Cerebellum (tissue), 4 donors: ENCODE measurements at places on chromosomes 7 and 10. TPM values are rescaled to one million over a fixed set of nuclear protein-coding genes. Genes with fewer than 3 reads are reported as not detected.

DNA sequence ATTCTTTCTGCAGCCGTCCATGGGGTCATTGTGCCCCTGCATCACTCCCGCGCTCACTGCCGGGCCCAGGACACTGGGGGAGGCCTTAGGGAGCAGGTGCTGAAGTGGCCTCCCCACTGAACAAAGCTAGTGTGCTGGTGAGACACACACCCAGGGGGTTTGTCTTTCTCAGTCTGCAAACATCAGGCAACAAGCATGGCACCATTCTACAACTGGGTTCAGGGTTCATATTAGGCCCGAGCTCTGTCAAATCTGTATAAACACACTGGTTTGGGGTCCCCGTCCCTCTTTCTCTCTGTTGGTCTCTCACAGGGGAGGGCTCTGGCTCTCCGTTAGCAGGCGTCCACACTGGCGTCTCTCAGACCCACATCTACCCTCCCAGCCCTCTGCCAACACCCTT lies 11.1 kb upstream of the PPP2R2D start:
- no peak for DNase-seq

DNA sequence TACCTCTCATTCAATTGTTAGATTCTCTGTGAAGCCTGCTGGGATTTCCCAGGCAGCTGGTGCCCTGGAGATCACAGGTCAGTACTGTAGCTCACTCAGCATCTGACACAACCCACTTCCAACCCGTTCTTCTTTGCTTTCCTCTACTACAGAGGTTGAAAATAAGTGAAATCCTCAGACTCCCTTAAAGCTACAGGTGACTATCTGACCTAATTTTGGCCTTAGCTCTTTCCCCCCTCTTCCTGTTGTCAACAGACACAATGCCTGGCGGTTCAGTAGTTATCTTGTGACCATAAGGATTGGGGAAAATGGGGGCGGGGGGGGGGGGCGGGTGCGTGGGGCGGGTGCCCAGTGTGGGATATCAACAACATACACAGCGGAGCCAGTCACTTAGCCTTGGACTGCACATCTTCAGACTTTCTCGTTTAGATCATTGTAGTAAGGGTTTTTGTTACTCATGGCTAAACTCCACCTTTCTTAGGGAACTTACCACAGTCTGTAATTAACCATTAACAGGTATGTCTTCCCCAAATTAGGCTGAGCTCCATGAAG lies 37.8 kb downstream of the MTPN start:
- DNase-seq = no peak

DNA sequence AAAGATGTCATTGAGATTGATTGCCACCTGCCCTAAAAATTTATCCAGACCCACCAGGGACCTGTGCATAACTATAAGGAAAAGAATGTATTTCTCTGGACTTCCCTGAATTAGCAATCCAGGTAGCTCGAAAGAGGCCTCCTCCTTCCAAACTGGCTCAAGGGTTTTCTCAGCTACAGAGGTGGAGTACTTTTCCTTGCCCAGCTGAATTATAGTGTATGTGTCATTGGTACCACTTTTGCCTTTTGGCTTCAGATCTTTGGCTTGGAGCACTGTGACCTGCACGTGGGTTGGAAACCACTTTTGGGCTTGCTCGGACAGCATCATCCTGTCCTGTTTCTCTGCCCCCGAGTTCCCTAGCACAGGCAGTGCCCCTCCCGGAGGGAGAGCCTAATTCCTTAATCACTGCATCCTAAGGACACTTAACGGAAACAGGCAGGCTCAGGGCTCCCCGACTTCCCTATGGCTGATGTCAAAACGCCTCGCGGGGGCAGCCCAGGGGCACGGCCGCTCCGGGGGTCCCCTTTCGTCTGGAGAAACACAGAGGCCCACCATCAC lies 825 bp downstream of the RAB11FIP2 start:
- peak; percentile 48 for DNase-seq

BHLHA15 gene
- total RNA-seq = 5.4 TPM

DNA sequence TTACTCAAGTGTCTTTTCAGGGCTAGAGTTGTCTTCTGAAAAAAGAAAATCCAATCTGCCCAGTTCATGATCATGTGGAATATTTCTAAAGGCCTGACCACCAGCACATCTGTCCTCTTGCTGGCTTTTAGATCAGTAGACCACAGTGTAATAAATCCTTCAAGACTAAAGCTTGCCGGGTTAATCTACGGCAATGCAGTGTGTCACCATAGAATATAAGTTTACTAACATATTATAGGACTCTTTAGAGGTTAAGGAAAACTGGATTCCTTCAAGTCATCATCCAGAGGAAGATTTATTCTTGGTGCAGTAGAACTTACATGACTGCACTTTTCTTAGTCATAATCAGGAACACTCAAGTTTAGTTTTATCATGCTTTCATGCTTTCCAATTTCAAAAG lies 349.5 kb downstream of the SEMA3D start:
- DNase-seq = no peak
